ENCODE measurements at places on chromosomes 16 and 17.

GRCh38 chr17:42313773-42314566, 25.7 kb downstream of the STAT5A start:
- DNase-seq = no peak

DNA sequence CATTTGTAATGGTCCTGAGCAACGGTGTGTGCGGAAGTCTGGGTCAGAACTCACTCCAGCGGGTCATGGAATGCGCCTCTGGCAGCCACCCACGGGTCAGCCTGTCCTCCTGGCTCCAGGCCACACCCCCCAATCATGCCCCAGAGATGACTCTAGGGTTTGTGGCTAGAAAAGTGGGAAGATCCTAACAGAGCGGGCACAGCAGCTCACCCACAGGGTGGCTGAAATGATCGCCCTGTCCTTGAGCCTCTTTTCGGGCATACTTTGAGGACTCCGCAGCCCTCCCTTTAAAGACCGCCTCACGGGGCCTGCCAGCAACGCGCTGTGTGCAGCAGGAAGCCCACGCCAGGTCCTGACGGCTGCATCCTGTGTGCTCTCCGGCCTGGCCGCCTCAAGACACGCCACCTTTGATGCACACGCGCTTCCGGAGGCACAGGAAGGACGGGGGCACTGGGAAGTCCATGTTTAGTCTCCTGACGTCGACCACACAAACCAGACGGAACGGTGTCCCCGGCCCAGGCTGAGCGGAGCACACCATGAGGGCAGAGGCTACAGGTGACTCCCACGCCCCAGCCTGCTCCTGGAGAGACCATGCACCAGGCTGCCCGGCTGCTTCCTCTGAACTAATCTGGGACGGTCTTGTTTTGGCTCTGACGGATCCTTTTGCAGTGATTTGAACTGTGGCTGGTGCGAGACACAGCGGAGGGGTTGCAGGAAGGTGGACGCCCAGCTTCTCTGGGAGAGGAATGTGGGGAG, 92.9 kb downstream of the TBC1D16 start:
- no peak for DNase-seq

DNA sequence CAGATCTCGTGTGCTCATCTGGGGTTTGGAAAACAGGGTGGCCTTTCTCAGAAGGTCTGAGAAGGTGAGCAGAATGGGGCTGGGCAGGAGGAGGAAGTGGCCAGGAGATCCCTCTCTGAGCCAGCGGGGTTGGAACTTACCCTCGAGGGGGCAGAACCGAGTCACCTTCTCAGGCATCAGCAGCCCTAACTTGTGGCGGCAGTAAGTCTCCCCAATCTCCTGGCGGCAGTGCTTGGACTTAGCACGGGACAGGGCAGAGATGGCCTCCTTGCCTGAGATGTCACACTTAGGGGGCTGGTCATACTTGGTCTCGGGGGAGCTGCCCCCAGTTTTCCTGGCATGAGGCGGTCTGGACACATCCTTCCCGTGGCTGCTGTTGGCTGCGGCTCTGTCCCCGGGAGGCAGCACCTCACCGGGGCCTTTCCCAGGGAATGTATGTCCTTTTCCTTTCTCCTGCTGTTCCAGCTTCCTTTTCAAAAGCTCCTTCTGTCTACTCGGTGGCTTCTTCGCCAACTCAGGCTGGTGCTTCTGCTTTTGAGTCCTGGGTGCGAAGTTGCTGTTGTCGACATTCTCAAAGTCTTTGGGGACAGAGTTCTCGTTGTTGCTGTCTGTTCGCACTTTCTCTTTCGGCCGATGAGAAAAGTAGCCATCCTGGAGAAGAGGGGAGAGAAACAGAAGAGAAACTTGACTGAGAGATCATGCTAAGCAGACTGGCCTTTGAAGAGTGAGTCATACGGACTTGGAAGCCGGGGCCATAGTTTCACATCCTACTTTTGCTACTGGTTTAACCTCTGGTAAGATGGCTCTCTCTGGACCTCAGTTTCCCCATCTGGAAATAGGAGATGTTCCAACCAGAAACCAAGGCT, 211.7 kb downstream of the XYLT1 start:
- no peak for DNase-seq

DNA sequence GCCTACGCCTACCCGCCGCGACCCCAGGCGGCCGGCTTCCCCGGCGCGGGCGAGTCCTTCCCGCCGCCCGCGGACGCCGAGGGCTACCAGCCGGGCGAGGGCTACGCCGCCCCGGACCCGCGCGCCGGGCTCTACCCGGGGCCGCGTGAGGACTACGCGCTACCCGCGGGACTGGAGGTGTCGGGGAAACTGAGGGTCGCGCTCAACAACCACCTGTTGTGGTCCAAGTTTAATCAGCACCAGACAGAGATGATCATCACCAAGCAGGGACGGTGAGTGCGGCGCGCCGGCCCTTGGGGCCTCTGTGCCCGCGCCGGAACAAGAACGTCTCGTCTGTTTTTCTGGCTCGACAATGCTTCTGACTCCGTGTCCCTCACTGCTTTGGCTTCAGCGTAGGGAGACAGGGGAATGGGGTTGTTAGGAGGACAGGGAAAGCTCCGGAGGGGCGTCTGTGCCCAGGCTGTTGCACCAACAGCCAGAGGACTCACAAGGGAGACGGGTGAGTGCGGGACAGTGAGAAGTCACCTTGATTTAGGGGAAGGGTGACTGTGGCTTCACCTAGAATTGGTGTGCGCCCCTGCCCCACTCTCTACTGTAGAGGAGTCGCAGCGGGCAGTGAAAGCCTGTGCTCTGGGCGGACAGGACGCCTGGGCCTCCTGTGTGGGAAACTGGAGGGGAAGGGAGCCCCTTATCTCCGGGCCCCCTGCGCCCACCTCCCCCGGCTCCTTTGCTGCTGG, 806 bp downstream of the TBX21 start:
- DNase-seq = no peak

DNA sequence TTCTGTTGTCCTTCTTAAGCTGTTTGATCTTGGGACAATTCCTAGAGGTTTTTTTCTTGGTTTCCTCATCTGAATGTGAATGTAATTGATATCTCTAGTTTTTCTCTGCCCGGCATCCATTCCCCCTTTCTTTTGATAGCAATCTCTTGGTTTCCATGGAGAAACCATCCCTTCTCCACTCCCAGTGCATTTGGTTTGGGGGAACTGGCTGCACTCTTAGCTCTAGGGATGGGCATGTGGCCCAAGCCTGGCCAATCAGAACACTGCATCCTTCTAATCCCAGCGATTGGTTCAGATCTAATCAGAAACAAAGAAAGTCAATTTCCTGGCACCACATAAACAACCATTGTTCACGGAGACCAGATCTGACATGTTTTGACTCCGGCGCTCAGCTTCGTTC, 45.1 kb downstream of the IRX3 start:
- DNase-seq = no peak

DNA sequence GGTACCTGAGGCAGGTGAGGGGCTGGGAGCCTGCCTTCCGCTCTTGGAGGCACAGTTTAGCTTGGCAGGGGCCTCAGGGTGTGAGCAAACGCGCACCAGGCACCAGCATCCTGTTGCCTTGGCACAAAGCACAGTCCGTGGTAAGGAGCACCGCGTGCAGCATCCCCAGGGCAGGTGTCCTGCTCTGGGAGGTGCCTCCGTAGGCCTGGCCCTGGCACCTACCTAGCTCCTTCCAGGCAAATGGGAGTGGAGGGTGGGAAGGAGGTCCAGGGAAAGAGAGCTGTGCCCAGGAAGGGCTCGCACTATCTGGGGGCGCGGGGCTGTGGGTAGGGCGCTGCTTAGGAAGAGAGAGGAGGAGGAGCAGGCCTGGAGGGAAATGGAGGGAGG, 3.1 kb upstream of the GSE1 start:
- DNase-seq = no peak

- no peak for DNase-seq
These were observed 10.9 kb downstream of the ABCC1 start for GRCh38 chr16:15960124-15960971.

DNA sequence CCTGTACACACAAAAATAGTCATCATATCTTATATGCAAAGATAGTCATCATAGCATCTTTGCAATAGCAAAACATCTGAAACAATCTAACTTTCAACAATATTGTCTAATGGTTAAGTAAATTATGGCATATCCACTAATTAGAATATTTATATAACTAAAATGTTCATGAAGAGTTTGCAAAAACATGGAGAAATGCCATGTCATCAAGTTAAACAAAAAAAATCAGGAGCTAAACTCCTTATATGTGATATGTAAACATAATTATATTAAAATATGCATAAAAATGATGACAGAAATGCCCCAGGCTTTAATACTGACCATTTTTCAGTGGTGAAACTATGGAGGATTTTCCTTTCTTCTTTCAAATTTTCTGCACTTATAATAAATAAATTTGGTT, 22.3 kb upstream of the XYLT1 start:
- DNase-seq = no peak

- DNase-seq = no peak
These were observed 1.6 kb downstream of the TRADD start for GRCh38 chr16:67157892-67158635.

DNA sequence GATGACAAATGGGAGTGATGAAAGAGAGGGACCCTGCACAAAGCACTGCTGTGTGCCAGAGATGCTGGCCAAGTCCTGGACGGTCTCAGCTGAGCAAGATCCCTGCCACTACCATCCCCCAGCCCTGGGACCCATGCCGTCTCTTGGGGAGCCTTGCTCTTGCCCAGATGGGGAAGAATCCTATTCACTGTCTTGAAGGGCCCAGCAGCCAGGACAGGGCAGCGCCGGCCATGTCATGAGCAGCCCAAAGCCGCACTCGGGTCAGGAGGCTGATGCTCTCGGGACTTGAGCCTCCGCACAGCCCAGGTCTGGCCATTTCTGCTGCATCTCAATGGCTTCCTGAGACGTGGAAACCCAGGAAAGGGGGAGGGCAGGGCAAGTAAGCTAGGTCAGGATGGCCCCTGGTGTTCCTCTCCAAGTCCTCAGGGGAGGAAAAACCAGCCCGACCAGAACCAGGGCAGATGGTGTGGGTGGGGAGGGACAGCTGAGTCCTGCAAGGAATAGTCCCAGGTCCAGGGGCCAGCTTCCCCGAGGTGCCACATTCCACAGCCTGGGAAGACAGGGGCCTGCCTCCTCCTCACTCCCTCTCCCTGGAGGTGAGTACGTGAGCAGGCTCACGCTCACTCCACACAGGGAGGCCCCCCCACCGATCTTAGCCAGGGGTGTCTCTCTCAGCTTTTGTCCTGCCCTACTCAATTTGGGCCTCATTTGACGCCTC, 7.8 kb upstream of the KRT19 start:
- DNase-seq = no peak

All from activated effector memory CD4-positive, alpha-beta T cell treated with Interleukin-2 at 50 U/mL for 16 hours (primary cell).